ENCODE measurements at places on chromosomes 11 and 22.

DNA sequence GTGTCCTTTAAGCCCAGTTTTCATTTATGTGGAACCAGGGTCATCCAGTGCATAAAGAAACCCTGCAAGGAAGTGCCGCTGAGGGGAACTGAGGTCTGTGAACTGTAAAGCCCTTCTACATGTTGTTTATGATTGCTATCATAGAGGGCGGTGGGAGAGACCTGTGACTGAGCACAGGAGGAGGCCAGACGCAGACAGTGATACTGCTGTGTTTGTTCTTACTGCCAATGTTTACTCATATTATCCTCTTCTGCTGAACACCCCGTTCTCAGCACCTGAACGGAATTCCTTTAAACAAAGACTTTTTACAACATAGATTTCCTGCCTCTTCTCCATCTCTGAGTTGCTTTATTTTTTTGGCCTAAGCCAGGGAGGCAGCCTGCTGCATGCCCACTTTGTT, 967 bp upstream of the GALNT18 start:
- no peak for DNase-seq

DNA sequence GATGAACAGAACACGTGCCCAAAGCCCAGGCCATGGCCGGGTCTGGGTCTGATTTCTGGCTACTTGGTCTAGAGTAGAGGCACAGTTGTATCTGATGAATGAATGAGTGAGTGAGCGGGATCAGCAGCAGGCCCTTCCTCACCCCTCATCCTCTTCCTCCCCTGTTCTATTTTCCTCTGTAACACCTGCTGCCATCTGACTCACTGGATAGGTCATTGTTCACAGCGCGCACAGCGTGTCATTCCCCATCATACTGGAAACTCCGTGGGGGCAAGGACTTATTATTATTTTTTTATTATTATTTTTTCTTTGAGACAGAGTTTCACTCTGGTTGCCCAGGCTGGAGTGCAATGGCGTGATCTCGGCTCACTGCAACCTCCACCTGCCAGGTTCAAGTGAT, 13.9 kb downstream of the NCF4 start:
- DNase-seq, result no peak

DNA sequence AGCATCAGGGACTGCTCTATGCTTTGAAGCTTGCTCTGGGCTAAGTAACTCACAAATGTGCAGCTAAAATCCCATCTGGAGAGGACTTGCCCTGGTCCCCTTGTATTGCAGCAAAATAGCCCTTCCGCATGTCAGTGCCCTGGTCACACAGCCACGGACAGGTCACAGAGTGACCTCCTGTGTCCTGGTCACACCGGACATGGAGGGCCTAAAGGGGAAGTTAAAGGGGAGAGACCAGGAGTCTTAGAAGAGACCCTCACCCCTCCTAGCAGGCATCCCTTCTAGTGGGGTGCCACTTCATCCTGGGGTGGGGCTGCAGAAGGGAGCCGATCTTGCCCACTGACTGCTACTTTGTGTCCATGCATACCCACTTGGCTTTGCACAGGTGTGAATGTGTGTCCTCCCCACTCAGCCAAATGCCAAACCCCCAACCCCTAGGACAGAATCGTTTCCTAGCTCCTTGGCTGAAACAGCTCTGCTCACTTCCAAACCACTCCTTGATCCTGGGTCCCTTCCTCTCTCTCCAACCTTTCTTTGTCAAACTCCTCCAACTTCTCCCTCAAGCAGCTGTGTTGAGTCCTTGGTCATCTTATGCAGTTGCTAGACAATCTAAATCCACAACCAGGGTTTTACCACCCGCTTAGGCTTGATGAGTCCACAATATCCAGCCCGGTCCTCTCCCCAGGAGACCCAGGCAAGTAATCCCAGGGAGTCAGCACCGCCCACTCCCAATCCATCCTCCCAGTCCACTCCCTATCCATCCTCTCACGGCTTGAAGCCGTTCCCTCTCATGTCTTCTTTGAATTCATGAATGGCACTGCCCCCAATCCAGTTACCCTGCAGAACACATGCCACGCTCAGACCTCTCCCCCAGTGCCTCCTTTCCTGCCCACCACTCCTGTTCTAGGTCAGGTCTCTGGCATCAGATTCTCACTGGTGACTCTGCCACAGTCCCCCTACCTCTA, 3.3 kb upstream of the FXYD6 start:
- DNase-seq, result no peak

DNA sequence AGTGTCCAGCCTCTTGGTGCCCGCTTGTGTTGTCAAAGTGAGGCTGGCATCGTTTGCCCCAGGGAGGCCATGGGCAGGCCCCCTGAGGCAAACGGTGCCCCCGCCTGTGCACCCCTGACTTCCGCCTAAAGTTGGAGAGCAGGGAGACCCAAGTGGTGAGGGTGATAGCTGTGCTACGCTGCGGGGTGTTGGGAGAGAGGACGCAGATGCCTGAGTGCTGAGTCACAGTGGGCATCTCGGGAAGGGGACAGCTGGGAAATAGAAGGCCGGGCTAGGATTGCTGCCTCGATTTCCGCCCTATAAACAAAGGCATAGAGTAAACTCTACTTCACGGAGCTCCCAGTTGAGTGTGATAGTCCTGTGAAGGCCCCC, 5.8 kb downstream of the GRIK4 start:
- no peak for DNase-seq

DNA sequence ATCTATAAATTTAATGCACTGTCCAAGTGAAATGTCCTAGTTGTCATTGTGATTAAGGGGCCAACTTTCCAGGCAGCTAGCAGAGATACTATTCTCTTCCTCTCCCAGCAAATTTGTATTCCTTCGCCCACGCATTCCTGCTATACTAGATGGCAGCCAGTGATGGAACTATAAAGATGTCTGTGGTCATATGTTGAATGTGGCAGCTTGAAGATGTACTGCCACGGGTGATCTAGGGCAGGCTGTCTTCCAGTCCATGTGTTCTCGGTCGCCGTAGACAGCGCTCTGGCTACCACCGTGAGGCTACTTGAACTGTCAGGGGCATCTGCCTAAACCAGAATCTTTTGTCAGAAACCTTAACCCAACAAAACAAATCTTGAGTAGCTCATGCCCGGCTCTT, 8.3 kb upstream of the SIDT2 start:
- no peak for DNase-seq

GRCh38 chr11:120191058-120191457, 19.8 kb upstream of the OAF start:
- no peak for DNase-seq

GRCh38 chr11:30852645-30853044, 266.5 kb upstream of the MPPED2 start:
- DNase-seq, result no peak

DNA sequence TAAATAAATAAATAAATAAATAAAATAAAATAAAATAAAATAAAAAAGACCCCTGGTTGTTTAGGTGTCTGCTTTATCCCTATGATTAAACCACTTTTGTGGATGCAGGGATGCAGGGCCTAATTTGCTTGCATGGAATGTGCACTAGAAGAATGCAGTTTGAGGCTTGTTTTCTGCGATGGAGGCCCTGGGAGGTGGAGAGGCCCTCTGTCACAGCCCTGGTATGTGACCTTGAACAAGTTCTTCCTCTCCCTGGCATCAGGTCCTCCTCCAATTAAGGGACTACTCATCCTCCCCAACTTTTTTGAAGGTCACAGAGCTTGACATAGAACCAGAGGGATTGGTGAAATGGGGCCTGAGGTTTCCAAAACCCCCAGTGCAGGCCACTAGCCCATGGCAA, 22.7 kb downstream of the KCNJ4 start:
- no peak for DNase-seq

DNA sequence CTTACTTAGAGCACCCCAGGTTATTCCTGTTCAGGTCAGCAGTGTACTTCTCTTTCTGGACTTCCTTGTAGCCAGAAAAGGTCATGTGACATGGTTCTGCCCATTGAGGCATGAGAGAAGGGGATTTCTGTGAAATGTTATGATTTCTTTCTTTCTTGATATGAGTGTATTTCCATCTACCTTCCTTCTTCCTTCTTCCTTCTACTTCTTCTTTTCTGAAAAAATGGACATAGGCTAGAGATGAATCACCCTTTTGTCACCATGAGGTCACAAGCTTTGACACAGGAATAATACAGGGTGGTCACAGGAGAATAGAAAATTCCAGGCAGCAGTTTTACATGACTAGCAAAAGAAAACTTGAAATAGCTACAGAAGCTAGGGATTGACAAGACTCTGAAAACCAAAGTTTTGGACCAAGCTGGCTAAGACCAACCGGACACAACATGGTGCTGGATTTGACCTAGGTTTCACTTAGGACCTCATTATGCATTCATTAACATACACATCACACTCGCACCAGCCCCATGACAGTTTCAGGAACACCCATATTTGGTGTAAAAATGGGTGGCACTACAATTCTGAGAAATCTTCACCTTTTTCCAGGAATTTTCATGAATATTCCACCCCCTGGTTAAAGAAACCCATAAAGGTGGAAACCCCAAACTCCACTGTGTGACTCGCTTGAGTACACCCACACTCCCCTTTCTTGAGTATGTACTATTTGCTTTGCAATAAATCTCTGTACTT, 21.2 kb upstream of the MAP6 start:
- DNase-seq, result no peak

- no peak for DNase-seq
These were observed 718.8 kb downstream of the CNTN5 start for GRCh38 chr11:99739464-99740089.

DNA sequence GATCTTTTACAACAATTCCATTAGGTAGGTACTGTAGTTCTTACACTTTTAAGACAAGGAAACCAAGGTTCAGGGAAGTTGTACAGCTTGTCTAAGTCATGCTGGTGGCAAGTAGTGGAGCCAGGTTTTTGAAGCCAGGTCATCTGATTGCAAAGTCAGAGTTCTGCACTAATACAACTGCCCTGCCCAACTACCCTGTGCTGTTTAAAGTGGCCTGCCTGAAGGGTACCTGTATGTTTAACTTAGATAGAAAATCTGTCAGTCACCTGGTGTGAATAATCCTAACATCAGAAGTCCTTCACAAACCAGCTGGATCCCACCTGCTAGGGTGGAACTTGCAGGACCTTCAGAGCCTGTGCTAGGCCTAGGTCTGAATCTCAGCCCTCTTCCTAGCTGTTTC, 44.2 kb downstream of the ARFGAP2 start:
- DNase-seq, result no peak

- no peak for DNase-seq
These were observed 24.7 kb downstream of the SIK3 start for GRCh38 chr11:117073539-117073938.

GRCh38 chr22:49019737-49020713, 807.6 kb downstream of the BRD1 start:
- DNase-seq, result no peak

- DNase-seq, result no peak
These were observed 2.6 kb upstream of the VWCE start for GRCh38 chr11:61297746-61298145.

GRCh38 chr22:17342361-17342760, 26.9 kb upstream of the CECR2 start:
- DNase-seq, result no peak

DNA sequence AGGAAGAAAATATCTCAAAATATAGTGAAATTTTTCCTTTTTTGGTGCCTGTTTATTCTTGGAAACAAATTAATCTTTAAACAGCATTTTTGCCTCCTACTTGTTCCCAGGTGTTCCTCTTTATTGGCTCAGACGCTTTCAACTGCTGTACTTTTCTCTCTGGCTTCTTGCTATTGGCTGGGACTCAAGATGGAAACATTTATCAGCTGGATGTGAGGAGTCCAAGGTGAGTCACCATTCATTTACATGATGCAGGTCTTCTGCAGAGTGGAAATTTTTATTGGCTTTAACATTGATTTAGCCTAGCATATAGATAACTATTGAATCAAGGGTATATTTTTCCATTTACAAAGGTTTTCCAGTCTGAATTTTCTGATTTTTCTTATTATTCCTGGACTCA, 34.4 kb upstream of the DNAJB13 start:
- no peak for DNase-seq

DNA sequence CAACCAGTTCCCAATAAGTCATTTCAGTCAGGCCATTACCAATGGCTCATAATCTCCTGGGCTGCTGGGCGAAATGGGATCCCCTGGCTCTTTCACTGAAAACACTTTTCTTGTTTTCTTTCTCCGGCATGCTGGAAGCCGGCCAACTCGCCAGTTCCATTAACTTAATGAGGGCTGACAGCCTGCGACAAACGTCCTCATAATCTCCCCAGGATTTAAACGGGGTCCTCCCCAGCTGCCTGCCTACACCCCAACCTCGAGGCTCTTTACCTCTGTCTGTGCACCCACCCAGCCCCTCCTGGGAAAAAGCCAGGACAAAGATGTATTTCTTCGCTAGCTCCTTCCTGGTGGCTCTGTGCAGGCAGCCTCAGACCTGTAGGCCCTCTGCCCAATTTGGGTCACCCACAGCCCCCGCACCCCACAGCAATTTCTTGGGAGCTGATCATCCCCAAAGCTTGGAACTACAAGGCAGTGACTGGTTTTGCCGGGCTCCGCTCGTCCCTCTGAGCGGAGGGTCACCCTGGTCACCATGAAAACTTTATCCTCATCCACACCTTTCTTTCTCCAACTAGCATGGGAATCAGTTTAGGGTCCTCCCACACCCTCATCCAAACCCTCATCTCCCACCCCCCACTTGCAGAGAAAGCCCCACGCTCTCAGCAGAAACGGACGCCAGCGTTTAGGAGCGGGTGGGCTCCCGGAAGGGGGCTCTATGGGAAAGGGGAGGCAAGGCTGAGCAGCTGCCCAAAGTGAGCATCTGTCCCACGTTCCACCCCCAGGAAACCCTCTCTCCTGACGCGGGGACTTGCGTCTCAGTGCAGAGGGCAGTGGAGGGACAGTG, 51.1 kb upstream of the KCNQ1OT1 start:
- DNase-seq, result no peak

DNA sequence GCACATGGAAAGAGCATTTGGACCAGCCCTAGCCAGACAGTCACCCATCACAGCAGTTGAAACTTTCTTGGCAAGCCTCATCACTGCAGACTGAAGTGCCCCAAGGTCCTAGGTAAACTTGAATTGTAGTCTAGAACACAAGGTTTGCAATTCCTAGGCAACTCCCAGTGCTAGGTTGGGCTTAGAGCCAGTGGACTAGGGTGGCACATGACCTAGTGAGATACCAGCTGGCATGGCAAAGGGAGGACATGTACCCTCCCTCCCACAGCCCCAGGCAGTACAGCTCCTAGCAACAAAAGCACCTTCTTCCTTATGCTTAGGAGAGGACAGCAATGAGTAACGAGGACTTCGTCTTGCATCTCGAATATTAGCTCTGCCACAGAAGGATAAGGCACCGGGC, 889.5 kb downstream of the JRKL start:
- no peak for DNase-seq

DNA sequence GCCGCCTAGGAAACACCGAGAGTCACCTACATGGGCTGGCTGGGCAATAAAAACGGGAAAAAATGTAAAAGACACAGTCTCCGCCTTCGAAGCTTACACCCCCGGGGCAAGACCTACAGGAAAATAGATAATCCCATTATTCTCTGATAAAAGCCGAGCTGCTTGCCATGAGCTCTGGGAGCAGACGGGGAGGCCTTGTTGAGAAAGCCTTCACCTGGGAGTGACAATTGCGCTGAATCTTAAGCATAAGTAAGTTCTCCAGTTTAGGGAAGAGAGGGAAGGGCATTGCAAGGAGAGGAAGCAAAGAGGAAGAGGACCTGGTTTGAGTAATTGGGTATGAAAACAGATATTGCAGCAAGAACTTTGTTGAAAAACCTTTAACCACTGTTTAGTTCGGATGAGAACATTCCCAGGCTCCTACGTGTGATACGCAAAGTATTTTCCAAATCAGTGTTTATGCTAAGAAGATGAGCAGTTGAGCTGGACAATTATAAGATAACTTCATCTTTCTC, 813 bp upstream of the BTBD10 start:
- DNase-seq, result no peak

- DNase-seq, result no peak
These were observed 423.7 kb upstream of the CADM1 start for GRCh38 chr11:115927823-115928329.

- no peak for DNase-seq
These were observed 1.1 kb upstream of the FANCF start for GRCh38 chr11:22626573-22627239.
